Activated CD4-positive, alpha-beta memory T cell treated with anti-CD3 and anti-CD28 coated beads for 36 hours (primary cell): ENCODE measurements at places on chromosomes 7 and 10.

DNA sequence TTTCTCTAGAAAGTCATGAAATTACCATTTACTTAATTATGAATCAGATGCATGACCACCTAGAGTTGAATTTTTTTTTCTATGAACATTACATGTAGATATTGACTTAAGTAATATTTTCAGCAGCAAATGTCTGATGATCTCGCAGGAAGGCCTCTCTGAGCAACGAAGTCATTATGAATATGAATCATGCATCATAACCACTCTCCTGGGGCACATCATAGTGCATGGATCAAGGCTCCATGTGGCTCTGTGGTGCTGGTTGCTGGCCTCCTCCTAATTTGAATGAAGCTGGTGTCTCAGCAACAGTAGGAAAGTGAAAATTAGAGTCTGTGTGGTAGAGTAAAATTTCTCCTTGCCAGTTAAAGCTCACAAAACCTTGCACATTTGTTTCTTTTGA, 121.4 kb upstream of the INHBA start:
- no peak for DNase-seq

DNA sequence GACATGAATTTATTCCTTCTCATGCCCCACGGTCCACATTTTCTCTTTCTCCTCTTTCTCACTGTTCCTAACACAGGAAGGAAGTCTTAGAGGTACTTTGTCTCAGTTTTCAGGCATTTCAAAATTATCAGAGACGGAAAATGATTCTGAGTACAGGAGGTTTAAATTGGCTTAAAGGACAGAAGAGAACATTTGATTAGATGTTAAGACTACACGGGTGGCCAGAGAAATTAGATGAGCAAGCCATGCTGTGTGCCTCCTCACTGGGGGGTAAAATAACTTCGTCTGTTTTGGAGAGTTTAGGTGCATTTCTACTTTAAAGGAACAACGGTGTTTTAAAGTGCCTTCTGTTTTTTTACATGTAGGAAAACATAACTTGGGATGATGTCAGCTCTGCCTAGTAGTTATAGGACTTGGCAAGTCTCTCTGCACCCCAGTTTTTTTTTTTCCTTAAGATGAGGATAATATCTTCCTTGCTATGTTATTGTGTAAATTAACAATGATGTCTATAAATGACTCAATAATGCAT, 66.9 kb downstream of the MCMBP start:
- no peak for DNase-seq

GRCh38 chr7:155645662-155646061, 1.2 kb downstream of the RBM33 start:
- no peak for DNase-seq

DNA sequence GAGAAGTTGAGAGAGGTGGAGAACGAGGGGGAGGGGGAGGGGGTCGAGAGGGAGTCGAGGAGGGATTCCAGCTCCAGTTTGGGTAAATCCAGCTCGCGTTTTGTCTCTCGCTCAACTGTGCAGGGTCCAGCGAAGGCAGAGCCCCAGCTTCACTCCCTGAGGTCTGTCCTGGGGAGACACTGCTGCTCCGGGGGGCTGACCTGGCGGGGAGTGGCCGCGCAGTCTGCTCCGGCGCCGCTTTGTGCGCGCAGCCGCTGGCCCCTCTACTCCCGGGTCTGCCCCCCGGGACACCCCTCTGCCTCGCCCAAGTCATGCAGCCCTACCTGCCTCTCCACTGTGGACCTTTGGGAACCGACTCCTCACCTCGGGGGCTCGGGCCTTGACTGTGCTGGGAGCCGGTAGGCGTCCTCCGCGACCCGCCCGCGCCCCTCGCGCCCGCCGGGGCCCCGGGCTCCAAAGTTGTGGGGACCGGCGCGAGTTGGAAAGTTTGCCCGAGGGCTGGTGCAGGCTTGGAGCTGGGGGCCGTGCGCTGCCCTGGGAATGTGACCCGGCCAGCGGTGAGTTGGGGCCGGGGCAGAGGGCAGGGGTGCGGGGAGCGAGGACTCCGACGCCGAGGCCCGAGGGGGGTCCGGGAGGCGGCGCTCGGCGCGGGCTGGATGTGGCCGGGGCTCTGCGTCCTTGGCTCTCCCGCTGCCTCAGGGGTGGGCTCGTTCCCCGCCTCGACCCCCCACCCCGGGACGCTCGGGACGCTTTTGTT, at the start of gene TET1:
Gene TET1 (plus strand): TSS at position 152 of the 757 bp plus-strand sequence. CDS start 12,002 bp downstream, outside the sequence.
- DNase-seq = peak; percentile 29

DNA sequence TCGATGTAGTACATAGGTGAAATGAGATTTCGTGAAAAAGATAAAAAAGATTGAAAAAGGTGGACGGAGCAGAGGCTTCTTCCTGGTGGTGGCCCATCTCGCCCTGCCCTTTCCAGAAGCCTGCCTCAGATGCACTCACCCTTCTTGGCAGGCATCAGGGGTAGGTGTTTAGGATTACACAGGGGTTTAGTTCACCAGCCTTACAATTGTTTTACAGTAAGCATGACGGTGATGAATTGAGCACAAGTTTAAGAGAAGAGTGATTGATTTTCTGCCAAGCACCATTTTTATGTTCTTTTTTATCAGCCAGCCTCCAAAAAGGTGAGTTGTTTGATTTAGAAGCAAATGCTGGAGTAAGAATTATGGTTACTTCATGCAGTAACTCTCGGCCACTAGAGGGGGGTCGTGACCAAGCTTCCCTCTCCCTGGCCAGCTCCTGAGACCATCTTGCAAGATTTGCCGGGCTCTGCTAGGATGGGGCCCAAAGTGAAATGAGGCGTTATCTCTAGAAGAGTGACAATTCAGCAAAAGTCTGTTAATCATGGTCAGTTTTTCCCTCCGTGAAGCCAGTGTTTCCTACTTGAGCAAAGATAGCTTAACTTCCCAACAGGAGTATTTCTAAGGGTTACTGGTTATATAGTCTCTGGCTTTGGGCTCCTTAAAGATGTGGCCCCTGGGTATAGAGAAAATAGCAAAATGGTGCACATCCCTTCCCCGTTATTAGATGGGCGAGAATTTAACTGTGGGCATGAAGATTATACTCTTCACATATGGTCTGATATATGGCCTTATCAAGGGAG, 228.8 kb downstream of the BMPER start:
- DNase-seq = peak; percentile 25

- no peak for DNase-seq
These were observed 580.5 kb downstream of the REEP3 start for GRCh38 chr10:64101606-64102263.

DNA sequence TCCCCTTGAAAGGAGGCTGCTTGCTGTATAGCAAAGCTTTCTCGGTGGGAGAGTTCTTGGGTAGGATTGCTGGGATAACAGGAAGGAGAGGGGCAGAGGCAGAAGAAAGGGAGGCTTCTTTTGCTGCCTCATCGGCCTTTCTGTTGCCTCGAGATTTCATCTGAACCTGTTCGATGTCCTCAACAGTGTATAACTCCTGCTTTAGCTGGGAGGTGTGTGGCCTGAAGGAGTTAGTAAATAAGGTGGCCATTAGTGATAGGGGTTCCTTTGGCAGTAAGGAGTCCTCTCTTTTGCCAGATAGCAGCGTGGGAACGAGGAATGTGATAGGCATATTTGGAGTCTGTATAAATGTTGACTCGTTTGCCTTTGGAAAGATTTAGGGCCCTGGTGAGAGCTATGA, 20.0 kb downstream of the SCIN start:
- DNase-seq = no peak

GRCh38 chr10:130345728-130346127, 209.5 kb downstream of the GLRX3 start:
- DNase-seq = no peak

- no peak for DNase-seq
These were observed 37.0 kb upstream of the NRF1 start for GRCh38 chr7:129574487-129574886.

GRCh38 chr7:4753598-4754432, 21.6 kb upstream of the AP5Z1 start:
- DNase-seq = peak; percentile 90

DNA sequence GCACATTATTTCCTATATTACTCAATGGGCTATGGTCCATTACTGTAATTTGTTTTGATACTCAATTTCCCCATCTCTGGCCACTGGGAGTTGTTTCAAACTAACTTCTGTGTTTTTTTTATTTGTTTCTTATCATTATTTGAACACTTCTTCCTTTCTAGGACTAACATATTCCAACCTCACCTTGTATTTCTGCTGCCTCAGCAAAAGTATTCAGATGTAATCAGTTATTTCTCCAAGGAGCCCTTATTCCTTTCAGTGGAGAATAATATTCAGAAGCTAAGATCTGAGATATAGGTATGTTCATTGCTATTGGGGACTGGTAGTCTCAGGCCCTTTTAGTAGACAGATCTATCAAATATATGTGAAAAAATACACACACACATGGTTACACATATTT, 36.9 kb downstream of the TMEM168 start:
- no peak for DNase-seq

- DNase-seq = no peak
These were observed 216.8 kb downstream of the RPS24 start for GRCh38 chr10:78250313-78251015.

- DNase-seq = peak; percentile 34
These were observed 7.0 kb downstream of the MXI1 start for GRCh38 chr10:110214371-110214826.

DNA sequence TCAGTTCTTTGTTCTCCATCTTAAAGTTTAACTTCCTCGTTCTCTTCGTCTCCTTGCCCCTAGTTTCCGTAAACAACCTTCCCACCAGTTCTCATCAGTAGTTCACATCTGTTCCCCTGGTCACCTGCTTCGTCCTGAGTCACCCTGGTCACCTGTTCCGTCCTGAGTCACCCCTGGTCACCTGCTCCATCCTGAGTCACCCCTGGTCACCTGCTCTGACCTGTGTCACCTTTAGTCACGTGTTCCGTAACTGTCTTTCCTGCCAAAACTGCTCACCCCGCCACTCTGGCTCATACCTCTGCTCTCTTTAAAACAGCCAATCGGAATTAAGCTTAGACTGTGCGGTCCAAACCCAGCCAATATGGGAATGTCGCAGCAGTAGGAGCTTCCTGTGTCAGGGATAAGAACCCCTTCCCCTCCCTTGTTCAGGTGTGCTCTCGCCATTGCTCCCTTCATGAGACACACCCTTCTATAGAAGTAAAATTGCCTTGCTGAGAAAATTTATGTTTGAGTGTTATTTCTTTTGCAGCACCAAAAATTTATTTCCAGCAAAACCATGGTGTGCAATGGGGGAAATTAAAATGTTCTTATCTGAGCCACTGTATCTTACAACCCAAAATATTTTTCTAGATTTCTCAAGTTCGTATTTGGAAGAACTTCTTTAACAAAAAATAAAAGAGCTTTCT, 112.2 kb downstream of the VIM start:
- no peak for DNase-seq

- DNase-seq = no peak
These were observed 72.8 kb downstream of the FGFR2 start for GRCh38 chr10:121525251-121526134.

DNA sequence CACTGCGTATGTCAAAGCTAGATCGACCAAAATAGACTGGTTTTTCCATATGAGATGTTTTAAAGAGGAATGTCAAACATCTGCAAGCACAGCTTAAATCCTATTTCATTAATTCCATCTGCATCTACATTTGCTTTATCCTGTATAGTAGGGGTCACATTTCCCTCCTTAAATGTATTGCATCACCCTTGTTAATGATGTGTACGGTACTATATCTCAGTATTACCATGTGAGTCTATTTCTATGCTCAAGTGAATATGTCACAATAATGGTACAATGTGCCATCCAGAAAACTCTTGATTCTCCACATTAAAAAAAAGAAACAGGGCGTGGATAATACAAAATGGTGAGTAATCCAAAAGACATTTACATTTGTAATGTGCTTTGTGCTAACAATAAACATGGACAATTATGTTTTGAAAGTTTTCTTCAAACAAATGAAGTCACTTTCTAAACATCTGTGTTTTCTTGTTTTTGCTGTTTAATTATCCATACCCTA, 56.6 kb downstream of the TWIST1 start:
- DNase-seq = no peak

DNA sequence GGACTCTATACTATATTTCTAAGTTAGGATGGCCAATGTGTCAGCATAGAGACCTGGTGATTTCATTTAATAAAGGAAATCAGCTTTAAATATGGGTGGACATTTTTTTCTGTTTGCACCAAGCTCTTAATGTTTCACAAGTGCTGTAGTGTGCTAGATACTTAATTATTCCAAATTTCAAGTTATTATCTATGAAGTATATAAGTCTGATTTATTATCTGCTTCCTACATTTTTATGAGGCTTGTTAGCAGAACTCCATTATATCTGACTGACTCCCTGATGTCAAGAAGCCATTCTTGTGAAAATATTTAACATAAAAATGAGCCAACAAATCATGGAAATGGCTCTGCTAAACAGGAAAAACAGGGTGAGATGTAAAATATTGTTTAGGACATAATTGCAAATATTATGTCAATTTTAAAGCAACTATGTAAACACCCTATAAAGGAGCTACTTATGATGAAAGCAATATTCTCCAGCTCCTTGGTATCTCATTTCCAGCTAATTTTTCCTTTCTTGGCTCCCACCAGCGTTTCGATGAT, 1415.2 kb downstream of the GATA3 start:
- no peak for DNase-seq
